ENCODE measurements at places on chromosomes 7 and 10.
A peak's percentile ranks its signal among the peaks of the same experiment; 100 is the strongest.

DNA sequence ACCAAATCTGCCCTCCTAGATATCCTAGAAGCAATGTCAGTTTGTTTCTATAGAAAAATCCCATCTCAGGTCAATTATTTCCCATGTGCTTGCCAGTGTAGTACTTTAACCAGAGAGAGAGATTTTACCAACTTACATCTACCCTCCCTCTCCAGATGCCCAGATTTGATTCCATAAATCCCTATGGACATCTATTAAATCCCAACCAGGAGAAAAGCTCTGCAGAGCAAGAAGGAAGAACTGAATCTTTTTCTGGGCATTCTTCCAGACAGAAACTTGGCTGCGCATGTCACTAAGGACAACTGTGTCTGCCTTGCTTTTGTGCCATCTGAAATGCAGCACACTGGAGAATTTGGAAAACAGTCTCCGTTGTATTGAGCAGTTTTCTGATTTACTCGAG, 597.6 kb downstream of the SORCS1 start:
- no peak for DNase-seq

- DNase-seq: no peak
These were observed 59.0 kb upstream of the GSAP start for GRCh38 chr7:77475181-77475580.

GRCh38 chr10:31051703-31052102, 20.0 kb upstream of the ZNF438 start:
- DNase-seq: peak; percentile 90

- DNase-seq: peak; percentile 97
These were observed 575.3 kb downstream of the IPMK start for GRCh38 chr10:57692255-57692980.

- no peak for DNase-seq
These were observed 235.8 kb downstream of the CHCHD3 start for GRCh38 chr7:132846086-132846485.

- DNase-seq: no peak
These were observed 46.5 kb downstream of the AMPH start for GRCh38 chr7:38584443-38585210.

GRCh38 chr7:15471669-15471950, 90.2 kb downstream of the AGMO start:
- DNase-seq: no peak

DNA sequence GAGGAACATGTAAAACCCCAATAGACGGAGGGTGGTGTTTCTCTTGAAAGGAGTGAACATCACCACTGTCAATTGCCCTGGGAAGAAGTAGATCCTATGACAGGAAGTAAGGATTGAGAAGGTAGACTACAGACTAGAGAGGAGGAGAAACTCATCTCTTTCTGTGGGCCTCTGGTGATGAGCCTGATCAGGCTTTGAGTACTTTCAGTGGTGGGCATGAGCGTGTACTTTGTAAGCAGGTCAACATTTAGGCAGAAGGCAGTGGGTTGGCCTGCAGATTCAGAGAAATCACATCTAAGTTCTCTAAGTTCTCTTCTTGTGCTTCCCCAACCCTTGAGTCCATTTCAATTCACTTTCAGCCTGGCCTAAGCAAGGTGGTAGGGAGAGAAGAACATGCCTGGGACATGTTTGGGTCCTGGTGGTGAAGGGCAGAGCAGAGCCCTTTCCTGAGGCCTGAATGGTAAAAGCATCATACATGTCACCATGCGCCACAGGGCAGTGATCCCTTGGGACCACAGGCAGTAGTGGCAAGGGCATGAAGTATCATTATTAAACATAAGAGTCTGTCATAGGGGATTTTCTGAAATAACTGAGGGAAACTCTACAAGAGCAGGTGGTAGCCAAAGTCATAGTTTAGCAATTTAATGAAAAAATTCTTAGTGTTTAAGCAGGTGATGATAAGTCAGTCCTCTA, 56.4 kb upstream of the ANKRD1 start:
- no peak for DNase-seq

- peak; percentile 11 for DNase-seq
These were observed 188.8 kb upstream of the POT1 start for GRCh38 chr7:125118444-125118843.

DNA sequence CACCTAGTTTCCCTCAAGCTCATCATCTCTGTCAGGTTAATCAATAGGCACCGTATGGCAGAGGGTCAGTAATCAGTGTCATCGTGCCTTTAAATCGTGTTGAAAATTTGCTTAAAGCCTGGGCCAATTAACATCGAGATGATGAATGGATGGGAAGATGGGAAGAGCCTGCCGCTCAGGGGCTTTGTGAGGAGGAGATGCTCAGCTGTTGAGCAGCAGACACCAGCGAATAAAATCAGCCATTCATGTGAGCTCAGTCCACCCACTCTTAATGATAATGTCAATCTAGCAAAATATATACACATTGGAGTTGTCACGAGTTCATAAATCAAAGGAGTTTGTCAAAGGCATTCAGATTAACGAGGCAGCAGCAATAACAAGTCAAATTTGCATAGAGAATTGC, 97.7 kb downstream of the BTRC start:
- no peak for DNase-seq

GRCh38 chr7:93719546-93719945, 145.0 kb upstream of the CALCR start:
- DNase-seq: peak; percentile 97
